ENCODE measurements at places on chromosomes 7 and 10.

- DNase-seq, result no peak
Measured at GRCh38 chr7:81187753-81188152, 268.9 kb upstream of the SEMA3C start.

GRCh38 chr10:101941871-101942270 is 98.3 kb upstream of the KCNIP2 start:
- no peak for DNase-seq

DNA sequence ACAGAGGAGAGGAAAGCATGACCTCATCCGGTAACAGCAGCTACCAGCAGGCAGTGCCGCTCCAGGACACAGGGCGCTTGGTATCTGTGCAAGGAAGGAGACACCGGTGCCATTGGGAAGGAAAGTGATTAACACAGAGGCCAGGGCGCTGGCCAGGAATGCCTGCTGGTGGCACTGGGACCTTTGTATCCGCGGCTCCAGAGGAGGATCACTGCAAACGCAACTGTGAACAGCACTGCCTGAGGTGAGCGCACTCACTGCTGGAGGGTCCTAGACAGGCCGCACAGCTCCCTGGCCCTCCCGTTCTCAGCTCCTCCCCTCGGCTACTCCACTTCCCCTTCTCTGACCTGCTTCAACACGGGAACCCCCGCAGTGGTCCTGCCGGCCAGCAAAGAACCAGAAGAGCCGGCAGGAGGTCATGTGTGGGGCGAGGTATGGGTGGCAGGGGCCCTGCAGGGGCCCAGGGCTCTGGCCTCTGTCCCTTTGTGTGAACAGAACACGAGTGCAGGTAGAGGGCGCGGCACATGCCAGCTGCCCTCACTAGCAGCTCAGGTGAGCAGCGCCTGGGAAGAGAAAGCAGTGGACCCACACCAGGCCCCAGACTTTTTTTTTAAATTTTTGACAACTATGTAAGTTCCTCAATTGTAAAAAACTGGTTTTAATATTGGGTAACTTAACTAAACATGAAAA is 107.6 kb downstream of the VIPR2 start:
- no peak for DNase-seq

DNA sequence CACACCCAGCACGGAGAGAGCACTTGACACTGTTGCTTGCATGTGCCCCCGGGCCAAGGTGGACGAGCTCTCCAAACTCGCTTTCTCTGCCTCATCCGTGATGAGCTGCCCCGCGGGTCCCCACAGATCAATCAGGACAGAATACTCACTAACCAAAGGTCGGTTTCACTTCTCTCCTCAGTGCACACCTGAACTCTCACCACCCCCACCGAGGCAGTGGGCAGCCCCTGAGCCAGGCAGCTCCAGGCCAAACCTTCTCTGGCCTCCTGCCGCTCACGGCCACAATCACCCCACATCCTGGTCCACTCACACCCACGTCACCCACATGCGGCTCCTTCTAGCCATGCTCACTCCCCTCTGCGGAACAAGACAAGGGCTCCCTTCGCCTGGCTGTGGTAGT is 443.9 kb downstream of the DNAJB6 start:
- DNase-seq, result no peak

GRCh38 chr7:129494041-129494440 is 8.3 kb upstream of the SMKR1 start:
- no peak for DNase-seq

- no peak for DNase-seq
Measured at GRCh38 chr7:150337179-150337578, 4.2 kb downstream of the RARRES2 start.

GRCh38 chr7:74479066-74479781 is 25.5 kb downstream of the GTF2IRD1 start:
- DNase-seq, result no peak

DNA sequence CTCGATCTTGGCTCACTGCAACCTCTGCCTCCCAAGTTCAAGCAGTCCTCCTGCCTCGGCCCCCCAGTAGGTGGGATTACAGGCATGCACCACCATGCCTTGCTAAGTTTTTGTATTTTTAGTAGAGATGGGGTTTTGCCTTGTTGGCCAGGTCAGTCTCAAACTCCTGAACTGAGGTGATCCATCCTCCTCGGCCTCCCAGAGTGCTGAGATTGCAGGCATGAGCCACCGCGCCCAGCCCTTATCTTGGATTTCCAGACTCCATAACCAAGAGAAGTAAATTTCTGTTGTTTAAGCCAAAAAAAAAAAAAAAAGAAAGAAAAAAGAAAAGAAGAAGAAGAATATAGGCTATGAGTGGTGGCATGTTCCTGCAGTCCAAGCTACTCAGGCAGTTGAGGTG is 53.3 kb upstream of the RABGEF1 start:
- DNase-seq, result no peak

GRCh38 chr10:1966712-1967376 is 229.5 kb upstream of the ADARB2 start:
- no peak for DNase-seq

GRCh38 chr10:117431160-117431559 is 55.9 kb upstream of the PDZD8 start:
- DNase-seq, result peak; percentile 1

DNA sequence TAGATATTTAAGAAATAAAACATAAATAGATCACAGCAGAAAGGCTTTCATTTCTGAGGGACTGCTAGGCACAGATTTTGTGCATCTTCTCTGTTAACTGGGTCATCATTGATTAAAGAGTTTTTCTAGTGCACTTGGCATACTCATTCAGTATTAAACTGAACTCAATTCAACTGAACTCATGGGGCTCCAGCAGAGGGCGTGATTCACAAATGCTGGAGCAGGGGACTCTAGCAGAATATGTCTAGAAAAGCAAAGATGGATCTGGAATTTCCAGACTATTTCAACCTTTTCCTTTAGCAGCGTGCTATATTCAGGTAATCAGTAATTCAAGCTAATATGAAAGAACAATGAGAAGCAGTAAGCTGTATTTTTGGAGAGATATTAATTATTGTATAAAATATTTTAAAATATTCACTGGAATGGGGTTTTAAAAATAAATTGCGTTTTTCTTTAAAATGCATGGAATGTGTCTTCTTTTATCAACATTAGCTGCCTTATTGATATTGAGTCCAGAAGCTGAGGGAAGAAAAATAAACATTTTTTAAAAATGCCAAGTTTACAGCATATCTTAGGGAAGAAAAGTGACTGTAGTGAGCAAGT is 296.8 kb upstream of the CACNA2D1 start:
- DNase-seq, result no peak

DNA sequence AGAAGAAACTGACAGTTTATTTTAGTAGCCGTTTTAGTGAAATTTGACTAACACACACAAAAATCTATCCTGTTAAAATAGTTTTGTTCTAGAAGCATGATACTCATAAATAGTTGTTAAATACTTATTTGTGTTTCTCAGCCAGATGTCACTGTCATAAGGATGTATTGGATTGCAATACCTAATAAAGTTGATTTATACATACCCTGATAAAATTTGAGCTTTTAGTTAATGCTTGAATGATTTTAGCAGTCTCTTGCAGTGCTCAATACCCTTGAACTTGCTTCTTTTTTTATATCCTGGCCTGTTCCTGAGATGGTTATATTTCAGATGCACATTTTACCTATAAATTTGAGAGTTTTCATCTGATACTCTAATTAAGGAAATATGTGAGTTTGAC is 10.1 kb downstream of the ING3 start:
- no peak for DNase-seq

DNA sequence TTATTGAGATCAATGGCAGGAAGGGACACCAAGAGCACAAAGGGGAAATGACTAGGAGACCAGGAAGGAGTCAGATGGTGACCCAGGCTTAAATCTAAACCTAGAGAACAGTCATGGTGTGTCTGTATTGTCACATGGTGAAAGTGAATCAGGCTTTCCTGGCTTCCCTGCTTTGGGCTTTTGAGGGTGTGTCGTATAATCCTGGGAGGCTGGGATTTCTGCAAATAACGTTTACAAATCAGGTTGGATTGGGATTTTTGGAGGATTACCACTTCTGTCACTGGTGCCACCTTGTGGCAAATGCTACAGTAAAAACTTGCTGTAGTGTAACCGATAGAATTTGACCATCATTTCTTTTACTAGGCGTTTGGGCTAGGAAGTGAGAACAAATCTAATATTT is 502.6 kb downstream of the NRG3 start:
- DNase-seq, result no peak

DNA sequence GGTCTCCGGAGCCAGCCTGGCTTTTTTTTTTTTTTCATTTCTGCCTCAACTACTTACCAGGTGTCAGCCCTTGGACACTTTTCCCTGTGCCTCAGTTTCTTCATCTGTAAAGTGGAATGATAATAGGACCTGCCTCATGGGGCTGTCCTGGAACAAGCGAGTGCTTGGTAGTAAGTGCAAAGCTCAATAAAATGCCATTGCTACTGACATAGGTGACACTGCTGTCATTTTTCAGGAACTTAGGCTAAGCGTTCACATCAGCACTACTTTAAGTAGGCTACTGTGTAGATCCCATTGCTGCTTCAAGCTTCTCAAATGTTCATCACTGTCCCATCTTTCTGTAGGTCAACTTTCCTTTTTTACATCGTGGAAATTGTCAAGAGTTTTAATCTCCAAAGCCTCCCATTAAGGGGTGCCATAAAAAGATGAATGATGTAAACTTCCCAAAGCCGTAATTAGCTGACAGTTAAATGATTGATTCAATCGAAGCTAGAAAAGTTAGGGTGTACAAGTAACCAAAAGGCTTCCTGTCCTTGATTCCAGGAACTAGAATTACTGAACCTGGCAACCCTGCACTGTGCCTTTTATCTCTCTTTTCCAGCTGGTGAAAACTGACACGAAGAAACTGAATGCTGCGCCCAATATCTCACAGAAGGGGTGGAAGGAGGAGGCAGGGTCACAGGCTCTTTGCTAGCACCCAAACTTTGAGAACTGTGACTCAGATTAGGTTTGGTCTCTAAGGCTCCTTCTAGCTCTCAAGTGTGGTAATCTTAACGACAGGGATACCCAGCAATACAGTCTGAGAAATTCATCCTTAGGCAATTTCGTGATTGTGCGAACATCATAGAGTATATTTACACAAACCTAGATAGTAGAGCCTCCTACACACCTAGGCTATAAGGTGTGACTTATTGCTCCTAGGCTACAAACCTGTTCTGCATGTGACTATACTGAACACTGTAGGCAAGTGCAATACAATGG is 861 bp upstream of the USP6NL start:
- peak; percentile 1 for DNase-seq

- DNase-seq, result no peak
Measured at GRCh38 chr10:23886355-23886754, 322.6 kb upstream of the KIAA1217 start.

GRCh38 chr10:61793760-61794703 is 107.5 kb upstream of the ARID5B start:
- no peak for DNase-seq

DNA sequence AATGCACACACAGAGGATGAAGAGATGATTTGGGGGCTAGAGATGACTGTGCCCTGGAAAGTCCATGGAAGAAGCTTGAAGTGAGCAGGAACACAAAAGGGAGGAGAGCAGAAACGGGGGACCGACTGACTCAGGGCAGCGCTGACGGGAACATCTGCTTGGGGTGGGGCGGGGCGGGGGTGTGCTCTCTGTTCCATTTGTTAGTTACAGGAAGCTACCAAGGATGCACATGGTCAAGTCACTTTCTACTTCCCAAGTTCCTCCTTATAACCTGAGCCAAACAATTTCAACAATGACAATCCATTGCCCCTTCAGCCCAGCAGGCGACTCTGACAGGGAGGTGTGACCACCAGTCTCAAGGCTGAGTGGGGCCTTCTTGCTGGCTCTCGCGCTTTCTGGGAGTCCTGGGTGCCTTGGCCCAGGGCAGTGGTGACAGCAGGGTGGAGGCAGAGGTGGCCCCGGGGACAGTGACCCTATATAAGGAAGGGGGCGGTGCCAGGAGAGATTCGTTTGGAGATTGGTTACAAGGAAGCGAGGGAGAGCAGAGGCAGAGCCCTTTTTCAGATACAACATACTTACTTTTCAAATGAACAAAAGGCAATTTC is 39.6 kb downstream of the CLEC2L start:
- no peak for DNase-seq

- no peak for DNase-seq
Measured at GRCh38 chr10:51691135-51691534, 8.3 kb downstream of the CSTF2T start.

DNA sequence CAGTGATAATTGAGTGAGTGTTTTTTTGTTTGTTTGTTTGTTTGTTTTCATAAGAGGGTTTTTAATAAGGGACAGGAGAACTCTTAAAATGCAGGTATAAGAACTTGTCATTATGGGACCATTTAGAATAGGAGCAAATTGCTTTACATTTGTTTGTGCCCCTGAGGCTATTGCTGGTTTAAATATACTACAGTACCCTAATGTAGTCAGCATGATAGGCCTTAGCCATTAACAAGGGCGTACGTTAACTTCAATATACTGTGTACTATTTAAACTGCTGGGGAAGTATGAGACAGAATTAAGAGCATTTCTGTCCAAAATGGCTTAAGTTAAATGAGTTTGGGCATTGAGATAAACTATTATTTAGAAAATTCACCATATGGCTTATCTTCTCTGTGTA is 26.2 kb downstream of the PRKAR2B start:
- no peak for DNase-seq

- no peak for DNase-seq
Measured at GRCh38 chr10:77911535-77912123, 14.9 kb downstream of the DLG5 start.

GRCh38 chr7:91288208-91288824 is 24.1 kb downstream of the FZD1 start:
- peak; percentile 26 for DNase-seq

GRCh38 chr10:88491314-88491713 is 91.8 kb downstream of the RNLS start:
- no peak for DNase-seq

DNA sequence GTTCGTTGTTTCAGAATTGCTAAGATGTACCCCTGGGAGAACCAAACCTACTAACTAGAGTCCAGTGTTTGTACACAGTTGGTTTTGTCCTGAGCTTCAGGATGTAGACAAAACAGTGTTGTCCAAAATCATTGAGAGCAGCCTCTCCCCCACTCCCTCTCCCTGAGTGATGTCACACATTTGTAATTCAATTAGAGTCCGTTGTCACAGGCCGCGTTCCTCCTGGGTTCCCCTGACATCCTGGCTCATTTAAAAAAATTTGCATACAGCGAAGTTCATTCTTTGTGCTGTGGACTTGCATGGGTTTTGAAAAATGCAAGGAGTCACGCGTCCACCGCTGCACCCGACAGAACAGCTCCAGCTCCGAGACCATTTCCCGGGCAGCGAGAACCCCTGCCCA is 10.3 kb downstream of the GRIFIN start:
- DNase-seq, result no peak
